Islet precursor cell (in vitro differentiated cells): ENCODE measurements at places on chromosomes 16 and 17.
A peak's percentile ranks its signal among the peaks of the same experiment; 100 is the strongest.

- DNase-seq: no peak
Measured at GRCh38 chr16:46927273-46927672, 43.1 kb downstream of the GPT2 start.

GRCh38 chr17:74757502-74757901 is 9.1 kb downstream of the NHERF1 start:
- no peak for DNase-seq

- DNase-seq: no peak
Measured at GRCh38 chr17:80614332-80615047, 69.9 kb downstream of the RPTOR start.

- DNase-seq: no peak
Measured at GRCh38 chr16:17557949-17558348, 87.2 kb upstream of the XYLT1 start.

- no peak for DNase-seq
Measured at GRCh38 chr16:23371368-23371767, 69.3 kb downstream of the SCNN1B start.

GRCh38 chr17:41812381-41813151 is at the start of gene FKBP10:
FKBP10 (plus strand) TSS chr17:41813004; CDS start chr17:41813035, 31 bp downstream.
- DNase-seq: peak; percentile 98

DNA sequence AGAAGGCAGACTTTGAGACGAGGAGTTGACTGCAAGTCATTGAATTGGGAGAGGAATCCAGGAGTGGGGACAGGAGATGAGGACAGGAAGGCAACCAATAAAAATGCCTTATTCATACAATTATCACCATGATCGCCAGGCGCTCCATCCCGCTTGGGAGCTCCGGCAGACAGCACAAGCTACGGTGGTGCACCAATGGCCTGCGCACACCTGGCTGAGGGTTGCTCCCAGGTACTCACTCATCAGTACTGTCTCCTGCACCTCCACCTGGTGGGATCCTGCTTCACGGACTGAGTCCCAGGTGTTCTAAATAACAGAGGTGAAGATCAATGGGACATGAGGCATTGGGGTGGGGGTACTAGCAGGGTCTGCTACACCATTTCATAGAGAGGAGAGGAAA is 160.0 kb upstream of the TNRC6C start:
- no peak for DNase-seq

GRCh38 chr16:3952737-3953131 is 72.2 kb upstream of the CREBBP start:
- DNase-seq: peak; percentile 71

GRCh38 chr17:15261802-15262290 is 3.3 kb downstream of the PMP22 start:
- DNase-seq: no peak

DNA sequence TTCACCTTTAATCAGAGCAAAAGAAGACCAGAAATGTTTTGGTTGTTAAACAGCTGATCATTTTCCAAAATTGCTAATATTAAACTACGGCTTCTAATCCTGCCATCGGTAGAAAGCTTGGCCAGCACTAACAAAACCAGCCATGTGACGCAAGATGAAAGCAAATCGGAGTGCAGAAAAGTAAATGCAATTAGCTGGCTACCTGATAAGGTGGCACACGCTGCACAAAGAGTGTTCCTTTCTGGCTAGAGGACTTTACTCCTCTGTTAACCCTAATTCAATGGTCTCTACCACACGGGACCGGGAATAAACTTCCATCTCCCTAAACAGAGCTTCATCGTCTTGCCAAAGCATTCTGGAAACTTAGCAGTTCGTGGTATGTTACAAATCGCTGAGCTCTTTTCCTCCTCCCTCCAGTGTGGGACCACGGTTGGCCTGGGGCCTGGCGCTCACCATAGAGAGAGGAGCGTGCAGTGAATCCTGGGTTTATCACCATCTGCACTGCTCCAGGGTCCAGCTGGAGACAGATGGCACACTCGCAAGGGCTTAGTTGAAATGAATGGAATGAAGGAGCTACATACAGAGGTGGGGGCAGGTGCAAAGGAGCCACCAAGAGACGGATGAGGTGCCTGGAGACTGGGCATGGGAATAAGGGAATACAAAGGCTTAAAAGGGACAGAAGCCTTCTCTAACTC is 10.1 kb upstream of the COG1 start:
- no peak for DNase-seq
